GM12891 (cell line): ENCODE measurements at places on chromosomes 6 and 20.

- no peak for DNase-seq
Measured at GRCh38 chr6:41559655-41560427, 13.7 kb downstream of the FOXP4 start.

- DNase-seq, result no peak
Measured at GRCh38 chr20:22536956-22537756, 47.2 kb downstream of the FOXA2 start.

DNA sequence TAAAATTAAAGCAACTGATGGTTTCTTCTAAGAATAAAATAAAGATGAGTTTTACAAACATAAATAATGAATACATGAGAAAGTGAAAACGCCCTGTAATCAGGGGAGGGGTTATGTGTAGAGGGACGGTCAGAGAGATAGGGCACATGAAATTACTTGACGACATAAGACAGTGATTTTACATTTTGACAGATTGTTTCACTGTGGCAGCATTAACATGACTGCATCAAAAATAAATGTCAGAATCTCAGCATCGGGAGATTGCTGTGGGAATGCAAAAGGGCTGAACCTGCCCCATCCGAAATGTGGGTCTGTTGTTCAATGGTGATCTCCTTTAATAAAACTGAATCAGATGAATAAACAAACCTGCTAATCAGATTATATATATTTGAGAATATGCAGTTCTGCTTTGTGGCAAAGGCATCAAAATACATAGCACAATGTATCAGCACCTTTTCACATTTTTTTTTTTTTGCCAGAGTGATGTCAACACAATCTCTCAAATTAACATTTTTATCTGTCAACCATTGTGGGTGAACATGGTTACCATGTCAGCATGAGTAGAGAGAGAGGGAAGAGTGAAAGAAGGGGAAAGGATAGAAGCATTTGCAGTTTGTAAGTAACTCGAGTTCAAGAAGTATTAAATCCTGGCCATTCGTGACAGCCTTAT is 177.1 kb upstream of the MAN1A1 start:
- DNase-seq, result no peak

DNA sequence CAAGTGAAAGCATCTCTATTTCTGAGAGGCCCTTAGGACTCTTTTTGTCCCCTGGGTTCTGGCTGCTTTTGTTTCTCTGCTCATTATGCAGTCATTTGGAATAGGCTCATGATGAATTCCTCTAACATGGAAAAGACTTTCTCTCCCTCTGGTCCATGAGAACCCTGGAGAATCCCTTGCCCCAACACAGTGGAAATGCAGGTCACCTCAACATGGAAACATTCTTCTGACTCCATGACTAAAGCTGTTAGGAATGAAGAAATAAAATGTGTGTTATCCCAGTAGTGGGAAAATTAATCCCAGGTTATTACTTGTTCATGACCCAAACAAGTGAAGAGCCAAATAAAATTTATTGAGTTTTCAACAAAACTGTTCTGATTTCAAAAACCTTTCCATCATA is 458.6 kb downstream of the EPM2A start:
- no peak for DNase-seq

DNA sequence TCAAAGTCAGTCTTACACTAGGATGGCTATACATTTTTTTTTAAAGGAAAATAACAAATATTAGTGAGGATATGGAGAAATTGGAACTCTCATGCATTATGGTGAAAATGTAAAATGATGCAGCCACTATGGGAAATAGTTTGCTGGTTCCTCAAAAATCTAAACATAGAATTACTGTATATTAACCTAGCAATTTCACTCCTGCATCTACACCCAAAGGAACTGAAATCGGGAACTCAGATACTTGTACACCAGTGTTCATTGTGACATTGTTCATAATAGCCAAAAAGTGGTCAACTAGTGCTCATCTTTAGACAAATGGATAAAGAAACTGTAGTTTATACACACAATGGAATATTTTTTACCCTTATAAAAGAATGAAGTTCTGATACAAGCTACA is 110.7 kb downstream of the UTRN start:
- no peak for DNase-seq

- no peak for DNase-seq
Measured at GRCh38 chr20:15913391-15914025, 659.7 kb downstream of the KIF16B start.

GRCh38 chr6:72111611-72112010 is 225.3 kb downstream of the RIMS1 start:
- no peak for DNase-seq

DNA sequence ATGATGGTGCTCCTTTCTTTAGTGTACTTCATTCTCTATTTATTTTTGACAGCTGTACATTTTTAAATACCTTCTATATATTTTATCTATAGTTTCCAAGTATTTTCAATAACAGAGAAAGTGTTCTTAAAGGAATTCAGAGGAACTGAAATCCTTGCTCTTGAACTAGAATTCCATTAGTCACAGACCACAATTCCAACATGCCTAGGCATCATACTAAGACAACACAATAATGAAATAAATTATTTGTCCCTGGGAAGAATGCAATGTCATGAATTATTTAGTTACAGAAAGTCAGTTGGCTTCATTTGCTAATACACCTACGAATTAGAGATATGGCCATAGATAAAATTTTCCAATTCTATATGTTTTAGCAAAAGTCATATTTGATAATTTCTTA is 671.2 kb downstream of the EPHA7 start:
- DNase-seq, result no peak

DNA sequence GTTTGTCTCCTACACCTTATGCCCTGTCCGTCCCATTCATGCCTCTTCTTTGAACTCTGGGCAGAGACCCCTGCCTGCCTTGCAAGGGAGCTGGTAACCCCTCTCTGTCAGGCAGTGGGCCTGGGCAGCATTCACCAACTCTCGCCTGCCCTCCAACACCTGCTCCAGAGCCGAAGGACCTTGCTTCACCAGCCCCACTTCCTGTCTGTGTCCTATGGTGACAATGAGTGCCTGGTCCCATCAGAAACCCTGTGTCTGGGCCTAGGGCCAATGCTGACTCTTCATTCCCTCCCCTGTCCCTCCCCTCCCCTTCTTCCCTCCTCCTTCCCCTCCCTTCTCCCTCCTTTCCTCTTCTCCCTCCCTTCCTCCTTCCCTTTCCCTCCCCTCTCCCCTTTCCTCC is 22.8 kb upstream of the PCMTD2 start:
- DNase-seq, result no peak

- no peak for DNase-seq
Measured at GRCh38 chr20:48210111-48211027, 425.1 kb upstream of the SULF2 start.

DNA sequence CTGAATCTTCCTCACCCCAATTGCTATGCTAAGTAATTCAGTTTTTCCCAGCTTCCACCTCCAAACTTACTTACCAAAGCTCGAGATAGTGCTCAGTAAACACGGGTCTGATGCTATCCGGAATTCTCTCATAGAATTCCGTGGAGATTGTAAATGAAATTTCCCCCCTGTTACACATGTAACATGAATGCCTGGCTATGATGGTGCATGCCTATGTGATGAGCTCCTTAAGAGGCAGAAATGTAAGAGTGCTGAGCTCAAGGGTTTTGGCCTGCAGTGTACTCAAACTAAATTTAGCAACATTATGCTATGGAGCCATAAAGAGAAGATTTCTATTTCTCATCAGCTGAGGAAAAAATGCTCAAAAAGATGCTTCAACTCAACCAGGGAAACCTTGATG is 133.4 kb upstream of the FUT9 start:
- no peak for DNase-seq

GRCh38 chr6:36929607-36930006 is 24.9 kb upstream of the PI16 start:
- DNase-seq, result no peak

DNA sequence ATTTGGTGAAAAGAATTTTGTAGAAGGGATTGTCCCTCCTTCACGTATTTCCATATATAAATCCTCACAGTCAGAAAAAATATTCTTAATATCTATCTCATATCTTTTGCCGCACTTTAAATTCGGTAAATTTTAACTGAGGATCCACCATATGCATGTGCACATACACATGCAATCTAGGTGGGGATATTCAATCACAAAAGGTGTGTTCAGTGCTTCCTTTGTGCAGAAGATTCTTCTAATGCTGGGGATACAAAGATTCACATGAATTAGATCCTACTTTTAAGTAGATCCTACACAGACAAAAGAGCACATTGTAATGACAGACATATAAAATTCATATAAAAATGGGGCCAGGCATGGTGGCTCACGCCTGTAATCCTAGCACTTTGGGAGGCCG is 13.6 kb upstream of the HLA-DRB1 start:
- no peak for DNase-seq

- DNase-seq, result no peak
Measured at GRCh38 chr20:965956-966355, 36.2 kb downstream of the RSPO4 start.

GRCh38 chr6:31402324-31403282 is 792 bp upstream of the MICA start:
- DNase-seq, result no peak

GRCh38 chr6:41446132-41446531 is 100.0 kb upstream of the FOXP4 start:
- DNase-seq, result no peak
